ENCODE measurements at places on chromosomes 12 and 14.

GRCh38 chr12:47896633-47897032, 8.2 kb downstream of the VDR start:
- DNase-seq: no peak

GRCh38 chr12:71661977-71662530, 1.6 kb downstream of the ZFC3H1 start:
- no peak for DNase-seq

GRCh38 chr14:60760644-60761364, 26.2 kb downstream of the MNAT1 start:
- DNase-seq: no peak

DNA sequence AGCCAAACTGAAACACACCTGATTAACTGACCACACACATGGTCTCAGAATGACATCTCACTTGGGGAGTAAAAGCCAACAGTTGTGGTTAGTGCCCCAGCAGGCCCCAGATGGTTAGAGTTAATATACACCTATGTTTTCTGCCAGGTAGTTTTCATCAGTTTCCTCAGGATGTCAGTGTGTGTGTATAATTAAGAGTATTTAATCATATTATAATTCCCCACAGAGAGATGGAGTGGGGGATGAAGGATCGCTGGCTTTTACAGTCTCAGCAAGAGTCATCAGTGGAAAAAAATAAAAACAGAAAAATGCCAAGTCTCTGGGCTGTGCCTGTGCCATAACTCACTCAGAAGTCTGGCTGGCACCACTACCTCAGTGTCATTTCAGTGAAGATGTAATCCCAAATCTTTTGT, 412.5 kb downstream of the ZFP36L1 start:
- no peak for DNase-seq

DNA sequence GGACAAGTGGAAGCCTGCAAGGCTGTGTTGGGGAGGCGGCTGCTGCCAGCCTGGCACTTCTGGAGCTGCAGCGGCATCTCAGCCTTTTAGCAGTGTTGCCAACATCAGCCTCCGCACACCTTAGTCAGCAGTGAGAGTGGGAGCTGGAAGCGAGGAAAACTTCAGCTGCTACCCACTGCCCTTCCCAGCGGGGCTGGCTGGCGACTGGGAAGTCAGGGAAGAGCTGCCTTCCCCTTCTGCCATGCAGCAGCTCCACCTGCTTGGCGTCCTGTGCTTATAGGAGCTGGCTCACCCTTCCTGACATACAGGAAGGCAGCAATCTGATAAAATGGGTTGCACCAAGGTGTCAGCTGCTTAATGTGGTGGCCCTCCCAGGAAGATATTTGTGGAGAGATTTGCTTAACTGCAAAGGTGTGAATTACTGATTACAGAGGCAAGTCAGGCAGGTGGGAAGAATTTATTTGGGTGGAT, 15.4 kb upstream of the PLEKHG3 start:
- no peak for DNase-seq

GRCh38 chr12:131615326-131616042, 95.4 kb upstream of the SFSWAP start:
- DNase-seq: no peak

GRCh38 chr12:47903151-47903611, 1.6 kb downstream of the VDR start:
- DNase-seq: no peak

DNA sequence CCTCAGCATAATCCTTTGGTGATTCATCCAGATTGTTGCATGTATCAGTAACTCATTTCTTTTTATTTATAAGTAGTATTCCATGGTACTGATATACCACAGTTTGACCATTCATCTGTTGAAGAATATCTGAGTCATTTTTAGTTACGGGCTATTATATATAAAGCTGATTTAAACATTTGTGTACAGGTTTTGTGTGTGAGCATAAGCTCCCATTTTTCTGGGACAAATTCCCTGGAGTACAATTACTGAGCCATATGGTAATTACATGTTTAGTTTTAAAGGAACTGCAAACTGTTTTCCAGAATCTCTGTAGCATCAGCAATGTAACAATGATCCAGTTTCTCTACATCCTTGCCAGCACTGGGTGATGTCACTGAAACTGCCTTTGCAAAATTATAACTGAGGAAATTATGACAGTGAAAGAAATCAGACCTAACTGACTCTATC, 236.2 kb upstream of the KRR1 start:
- no peak for DNase-seq

DNA sequence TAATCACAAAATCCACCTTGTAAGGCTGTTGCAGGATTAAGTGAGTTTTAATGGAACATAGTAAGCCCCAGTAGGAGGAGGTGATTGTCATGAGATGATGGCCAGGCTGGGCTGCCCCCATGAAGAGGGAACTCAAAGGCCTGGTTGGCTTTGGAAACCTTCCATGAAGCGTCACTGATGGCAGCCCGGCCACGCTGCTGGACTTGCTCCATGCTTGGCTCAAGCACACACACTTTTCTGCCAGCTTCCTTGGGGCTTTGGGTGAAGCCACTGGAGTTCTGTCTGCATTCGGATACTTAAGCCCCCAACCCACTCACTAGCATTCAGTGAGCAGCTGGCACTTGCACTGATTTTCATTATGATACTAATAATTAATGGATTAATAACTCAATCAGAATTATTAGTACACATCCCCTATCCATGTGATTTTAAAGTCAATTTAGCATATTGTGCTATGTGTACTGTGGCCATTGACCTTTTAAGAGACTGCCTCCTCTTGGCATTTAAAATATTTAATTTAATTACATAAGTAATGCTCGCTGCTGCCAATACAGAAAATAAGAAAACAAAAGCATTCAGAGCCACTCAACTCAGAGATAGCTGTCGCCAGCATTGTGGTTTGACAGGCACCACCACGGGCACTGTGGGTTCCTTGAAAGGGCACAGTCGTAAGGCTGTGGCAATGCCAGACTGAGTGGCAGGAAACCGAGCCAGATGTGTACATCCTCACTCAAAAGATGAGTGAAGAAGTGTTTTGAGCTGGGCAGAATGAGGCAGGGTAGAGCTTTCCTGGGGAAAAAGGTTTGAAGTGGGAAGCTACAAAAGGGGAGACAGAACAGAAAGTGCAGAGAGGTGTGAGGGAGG, 15.9 kb downstream of the KRT85 start:
- DNase-seq: peak; percentile 14

- DNase-seq: no peak
Measured at GRCh38 chr12:1373901-1374735, 220.3 kb downstream of the FBXL14 start.

- DNase-seq: peak; percentile 12
Measured at GRCh38 chr12:754473-754820, 2.1 kb downstream of the WNK1 start.

- DNase-seq: no peak
Measured at GRCh38 chr14:27389402-27389801, 791.6 kb upstream of the NOVA1 start.

- no peak for DNase-seq
Measured at GRCh38 chr14:55950135-55950534, 168.1 kb upstream of the PELI2 start.

GRCh38 chr12:105317942-105318621, 12.4 kb upstream of the C12orf75 start:
- no peak for DNase-seq

GRCh38 chr12:121828826-121829225, 25.0 kb downstream of the SETD1B start:
- DNase-seq: no peak

DNA sequence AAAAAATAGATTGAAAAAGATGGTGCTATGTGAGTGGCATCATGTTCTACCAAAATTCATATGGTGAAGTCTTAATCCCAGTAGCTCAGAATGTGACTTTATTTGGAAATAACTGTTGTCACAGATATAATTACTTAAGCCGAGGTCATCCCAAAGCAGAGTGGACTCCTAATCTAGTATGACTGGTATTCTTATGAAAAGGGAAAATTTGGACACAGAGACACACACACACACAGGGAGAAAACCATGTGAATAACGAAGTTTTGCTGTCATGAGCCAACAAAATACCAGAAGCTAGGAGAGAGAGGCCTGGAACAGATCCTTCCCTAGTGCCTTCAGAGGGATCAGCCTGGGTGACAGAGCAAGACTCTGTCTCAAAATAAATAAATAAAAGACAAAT, 62.6 kb downstream of the FAR2 start:
- DNase-seq: no peak

DNA sequence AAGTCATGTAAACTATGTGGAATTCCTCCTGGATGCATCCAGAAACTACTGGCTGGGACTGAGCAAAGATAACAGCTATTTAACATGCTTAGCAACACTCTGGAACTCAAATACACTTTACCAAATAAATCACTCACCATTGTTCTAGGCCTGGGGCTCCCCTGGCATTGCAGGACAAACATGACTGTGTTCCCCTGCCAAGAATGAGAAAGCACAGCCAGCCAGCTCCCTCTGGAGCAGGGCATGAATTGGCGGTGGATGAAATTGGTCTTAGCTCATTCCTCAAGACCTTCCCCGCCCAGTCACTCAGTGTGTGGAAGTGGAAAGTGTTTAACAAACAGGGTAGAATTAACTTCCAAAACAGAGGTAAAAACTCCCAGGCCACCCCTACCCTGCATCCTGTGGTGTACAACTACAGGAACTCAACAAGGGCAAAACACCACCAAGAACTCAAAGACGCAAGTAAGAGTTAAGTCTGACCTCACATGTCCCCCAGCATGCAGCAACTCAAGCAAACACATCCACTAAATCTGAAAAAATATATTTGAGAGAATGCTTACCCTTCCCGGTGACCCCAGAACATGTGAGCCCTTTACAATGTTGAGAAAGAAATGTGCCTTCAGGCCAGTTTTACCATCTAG, 58.4 kb upstream of the BDKRB2 start:
- peak; percentile 72 for DNase-seq

DNA sequence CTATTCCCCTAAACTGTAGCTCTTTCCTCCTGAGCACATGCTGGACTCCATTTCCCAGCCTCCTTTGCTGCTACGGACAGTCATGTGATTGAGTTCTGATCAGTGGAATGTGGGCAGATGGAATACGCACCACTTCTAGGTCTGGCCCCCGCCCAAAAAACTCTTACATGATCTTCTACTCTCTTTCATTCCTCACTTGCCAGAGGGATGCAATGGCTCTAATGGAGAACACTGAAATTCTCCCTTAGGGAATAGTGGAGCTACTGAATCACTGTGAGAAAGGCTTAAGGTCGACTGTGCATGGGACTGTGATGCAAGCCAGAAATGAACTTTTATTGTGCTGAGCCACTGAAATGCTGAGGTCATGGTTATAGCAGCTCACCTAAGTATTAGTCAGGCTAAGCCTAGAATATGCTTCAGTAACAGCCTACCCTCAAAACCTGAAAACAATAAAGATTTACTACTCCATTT, 13.0 kb upstream of the TMED2 start:
- no peak for DNase-seq

DNA sequence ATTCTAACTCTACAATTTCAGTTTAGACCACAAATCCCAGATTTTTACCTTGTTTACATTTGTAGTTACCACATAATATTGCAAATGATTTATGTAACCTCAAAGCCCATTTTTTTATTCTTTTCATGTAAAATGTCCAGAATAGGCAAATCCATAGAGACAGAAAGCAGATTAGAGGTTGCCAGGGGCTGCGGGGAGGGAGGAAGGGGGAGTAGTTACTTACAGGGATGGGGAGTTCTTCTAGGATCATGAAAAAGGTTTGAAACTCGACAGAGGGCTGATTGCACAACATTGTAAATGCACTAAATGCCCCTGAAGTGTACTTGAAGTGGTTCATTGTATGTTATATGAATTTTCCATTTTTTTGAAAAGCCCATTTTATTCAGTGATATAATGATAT, 66.5 kb downstream of the PPP2R5C start:
- no peak for DNase-seq

GRCh38 chr12:132239796-132240668, 89.4 kb downstream of the GALNT9 start:
- DNase-seq: no peak

DNA sequence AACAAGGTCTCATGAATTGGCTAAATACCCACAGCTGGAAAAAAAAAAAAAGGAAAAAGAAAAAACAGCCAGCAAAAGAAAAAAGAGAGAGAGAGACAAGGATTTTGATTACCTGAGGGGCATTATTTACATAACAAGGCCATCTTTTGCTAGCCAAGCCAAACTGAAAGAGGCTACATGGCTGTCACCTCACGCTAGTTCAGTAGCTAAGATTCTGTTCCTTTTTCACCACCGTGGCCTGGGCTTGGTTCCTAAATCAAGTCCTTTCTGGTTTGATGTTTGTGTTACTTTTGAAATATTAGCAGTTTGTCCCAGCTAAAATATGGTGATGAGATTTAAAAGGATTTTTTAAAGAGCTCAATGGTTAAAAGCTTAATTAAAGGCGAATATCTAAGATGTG, 2.0 kb upstream of the SDS start:
- no peak for DNase-seq

DNA sequence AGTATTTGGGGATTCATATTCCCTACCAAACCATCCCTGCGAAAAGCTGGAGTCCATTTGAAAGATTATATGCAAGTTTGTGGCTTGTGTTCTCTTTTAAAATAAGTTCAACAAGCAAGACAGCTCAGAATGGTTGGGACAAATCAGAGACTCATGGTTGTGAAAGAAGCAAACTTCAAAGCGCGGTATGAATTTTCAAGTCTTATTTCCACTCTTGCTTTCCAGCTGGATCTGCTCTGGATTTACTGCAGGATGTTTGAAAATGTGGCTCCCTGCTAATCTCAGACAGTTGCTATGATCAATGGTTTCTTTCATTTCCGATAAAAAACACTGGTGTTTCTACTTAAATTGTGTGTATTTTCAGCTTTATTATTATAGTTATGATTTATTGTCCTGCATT, 477.5 kb downstream of the RAD51B start:
- DNase-seq: no peak

DNA sequence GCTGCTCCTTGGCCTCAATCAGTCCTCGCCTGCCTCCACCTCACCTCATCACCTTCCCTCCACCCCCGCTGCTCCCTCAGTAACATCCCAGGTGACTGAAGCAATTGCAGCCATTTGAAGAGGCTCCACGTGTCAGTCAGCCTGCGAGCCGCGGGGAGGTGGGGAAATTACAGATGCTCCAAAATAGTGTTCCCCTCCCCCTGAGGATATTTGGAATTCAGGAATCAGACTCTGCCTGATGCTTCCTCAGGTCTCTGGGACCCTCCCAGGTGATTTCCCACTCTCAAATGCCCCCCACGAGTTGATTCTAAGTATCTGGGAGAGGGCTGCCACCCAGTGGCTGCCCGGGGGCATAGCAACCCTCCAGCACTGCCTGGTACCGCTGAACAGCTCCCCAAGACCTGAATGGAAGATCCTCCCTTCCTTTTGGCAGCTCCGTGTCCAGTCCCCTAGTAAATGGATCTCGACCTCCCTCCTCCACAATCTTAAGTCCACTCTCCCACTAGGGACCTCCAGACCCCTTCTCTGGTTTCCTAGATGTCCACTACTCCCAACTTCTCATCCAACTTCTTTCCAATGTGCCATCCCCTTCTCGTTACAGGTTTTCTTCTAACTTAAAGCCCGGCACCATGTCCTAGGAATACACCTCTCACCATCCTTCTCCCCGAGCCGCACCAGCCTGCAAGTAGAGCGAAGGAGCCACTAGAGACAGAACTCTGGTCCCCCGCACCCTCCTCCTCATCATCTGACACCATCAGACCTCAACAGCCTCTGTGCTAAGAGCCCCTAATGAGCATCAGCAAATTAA, 1.4 kb upstream of the ASIC1 start:
- DNase-seq: peak; percentile 17
